Activated CD8-positive, alpha-beta memory T cell treated with anti-CD3 and anti-CD28 coated beads for 1 hour (primary cell): ENCODE measurements at places on chromosomes 11 and 22.

GRCh38 chr11:46347637-46348311 is 511 bp downstream of the DGKZ start:
- DNase-seq = no peak

DNA sequence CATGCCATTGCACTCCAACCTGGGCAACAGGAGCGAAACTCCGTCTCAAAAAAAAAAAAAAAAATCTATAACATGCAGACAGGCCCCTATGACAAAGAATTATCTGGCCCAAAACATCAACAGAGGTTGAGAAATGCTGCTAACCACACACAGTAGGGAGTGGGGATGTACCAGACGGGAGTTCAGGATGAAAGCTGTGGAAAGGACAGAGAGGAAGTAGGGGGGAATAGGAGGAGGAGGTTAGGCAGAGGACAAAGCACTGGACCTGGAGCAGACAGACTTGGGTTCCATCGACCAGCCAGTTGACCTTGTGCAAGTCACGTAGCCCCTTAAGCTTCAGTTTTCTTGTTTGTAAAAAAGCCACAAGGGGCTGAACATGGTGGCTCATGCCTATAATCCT is 12.5 kb downstream of the LRP4 start:
- DNase-seq = no peak

DNA sequence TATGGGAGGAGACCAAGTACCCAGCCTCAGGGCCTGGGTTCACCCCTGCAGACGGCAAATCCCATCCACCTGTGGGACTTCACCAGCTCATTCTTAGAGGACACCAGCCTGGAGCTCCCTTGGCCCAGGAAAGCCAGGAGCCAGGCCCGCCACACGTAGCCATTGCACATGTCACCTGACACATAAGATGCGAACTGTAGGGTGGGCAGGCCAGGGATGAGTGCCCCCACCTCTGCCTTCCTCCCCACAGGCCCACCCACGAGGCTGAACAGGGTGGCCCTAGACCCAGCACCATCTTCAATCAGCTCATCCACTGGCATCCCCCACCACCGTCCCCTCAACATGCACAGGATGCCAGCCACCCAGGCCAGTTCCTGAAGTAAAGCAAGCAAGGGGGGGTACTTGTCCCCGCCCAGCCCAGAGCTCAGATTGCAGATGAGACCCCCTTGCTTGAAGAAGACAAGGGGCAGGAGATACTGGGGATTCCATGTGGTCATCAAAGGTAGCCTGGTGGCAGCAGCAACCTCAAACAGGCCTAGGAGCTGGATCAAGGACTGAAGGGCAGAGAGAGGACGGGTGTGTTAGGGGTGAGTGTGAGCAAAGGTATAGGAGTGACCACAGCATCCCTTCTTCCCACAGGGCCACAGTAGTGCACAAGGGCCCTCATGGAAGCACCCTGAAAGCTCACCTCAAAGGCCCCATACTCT is 45.6 kb downstream of the IGLL5 start:
- no peak for DNase-seq

- DNase-seq = no peak
Observed at GRCh38 chr22:45574069-45574703, 71.5 kb downstream of the FBLN1 start.

DNA sequence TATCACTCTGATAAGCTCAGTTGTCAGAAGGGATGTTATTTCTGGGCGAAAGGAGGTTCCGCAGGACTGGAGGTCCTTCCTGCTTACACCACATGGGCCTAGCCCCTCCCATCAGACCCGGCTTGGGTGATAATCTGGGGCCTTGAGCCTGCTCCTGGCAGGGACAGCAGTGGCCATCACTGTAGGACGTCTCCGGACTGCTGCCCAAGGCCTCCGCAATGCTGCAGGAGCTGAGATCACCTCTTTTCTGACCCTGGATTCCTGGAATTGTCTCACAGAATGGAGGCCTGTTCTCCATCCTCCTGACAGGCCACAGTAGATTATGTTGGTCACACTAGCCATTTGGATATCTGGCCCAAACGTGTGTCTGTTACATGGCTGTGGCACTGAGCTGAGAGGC is 9.2 kb upstream of the BIK start:
- no peak for DNase-seq

GRCh38 chr11:8314916-8315315 is 51.2 kb upstream of the LMO1 start:
- DNase-seq = no peak

- no peak for DNase-seq
Observed at GRCh38 chr11:125081098-125081798, 18.1 kb downstream of the SLC37A2 start.

- no peak for DNase-seq
Observed at GRCh38 chr11:102026959-102027358, 20.3 kb upstream of the CFAP300 start.

- no peak for DNase-seq
Observed at GRCh38 chr22:22086501-22087158, 104.0 kb upstream of the TOP3B start.

GRCh38 chr11:115466122-115466521 is 38.1 kb downstream of the CADM1 start:
- DNase-seq = no peak

GRCh38 chr11:1763336-1763795 is 361 bp downstream of the CTSD start:
- no peak for DNase-seq

GRCh38 chr11:60303661-60304060 is 23.2 kb downstream of the MS4A4A start:
- no peak for DNase-seq

DNA sequence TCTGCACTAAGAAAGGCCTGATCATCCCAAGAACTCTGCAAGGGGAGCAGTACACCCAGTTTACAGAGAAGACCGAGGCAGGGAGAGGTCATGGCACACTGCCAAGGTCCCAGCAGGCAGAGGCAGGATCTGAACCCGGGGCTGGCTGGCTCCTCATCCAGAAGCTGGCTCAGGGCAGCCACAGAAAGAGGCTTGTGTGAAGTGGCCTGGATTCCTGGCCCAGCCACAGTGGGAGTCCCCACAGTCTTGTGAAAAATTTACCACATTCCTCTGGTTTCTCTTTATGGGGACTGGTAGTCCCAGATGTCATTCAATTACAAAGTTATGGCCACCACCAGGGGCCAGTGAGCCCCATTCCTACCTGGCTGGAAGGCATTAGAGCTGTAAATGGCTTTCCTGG is 440.5 kb downstream of the MIAT start:
- no peak for DNase-seq

DNA sequence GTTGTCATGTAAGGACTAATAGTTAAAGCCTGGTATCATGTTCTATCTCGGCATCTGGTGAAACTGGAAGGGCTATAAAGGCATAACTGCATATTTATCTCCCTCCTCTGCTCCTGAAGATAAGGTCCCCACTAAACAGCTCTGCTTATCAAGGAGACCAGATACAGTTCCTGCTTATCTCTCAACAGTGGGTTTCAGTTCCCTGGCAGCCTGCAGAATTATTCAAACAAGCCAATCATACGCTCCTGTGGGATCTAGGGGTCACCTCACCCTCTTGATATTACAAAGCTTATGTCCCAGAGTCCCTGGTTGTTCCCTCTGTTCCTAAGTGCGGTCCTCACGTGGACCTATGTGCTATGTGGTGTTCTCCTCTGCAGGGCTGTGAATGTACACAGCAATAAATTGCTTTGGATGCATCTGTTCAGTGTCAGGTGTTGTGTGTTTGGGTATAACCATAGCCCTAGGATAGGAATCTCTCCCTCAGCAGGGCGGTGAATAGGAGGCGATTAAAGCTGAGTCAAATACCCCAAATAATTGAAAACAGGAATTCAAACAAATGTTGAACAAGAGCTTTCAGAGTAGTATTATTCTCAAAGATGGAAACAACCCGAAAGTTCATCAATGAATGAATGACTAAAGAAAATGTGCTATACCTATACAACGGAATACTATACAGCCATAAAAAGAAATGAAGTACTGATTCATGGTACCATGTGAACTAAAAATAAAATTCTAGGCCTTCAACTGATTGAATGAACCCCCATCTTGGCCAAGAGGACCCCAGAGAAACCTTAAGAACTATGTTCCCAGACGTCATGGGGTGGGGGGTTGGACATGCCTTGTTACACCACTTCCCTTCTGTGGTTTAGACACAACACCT is 3.1 kb upstream of the OOSP4A start:
- no peak for DNase-seq

- no peak for DNase-seq
Observed at GRCh38 chr11:109000531-109000930, 335.7 kb downstream of the DDX10 start.

DNA sequence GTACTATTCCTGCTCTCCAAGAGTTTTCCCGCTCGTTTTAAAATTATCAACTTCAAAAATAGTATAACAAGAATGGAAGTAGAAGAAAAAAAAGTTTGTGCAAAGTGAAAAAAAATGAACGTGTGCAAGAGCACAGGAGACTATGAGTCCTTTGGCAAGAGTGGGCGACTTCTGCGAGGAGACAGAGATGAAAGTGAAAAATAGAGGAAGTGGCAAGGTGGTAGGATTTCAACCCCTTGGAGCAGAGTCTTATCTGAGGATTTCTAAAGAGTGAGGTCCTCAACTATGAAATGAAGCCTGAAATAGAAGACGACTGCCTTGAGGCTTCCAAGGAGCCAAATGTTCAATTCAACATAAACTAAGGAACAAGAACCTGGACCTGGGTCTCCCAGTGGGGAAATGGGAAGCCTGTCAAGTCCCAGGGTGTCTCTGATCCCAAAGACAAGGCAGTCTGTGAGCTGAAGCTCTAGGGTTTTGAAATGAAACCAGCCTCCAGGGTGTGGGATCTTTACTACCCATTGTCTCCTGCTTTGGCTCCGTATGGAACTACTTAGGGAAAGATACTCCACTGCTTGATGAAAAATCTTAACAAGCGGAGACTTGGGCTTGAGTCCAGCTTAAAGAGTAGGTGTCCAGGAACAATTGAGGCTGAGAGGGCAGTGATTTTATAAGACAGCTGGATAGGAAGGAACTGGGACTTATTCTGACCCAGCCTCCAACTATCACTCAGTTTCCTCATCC is 4.8 kb downstream of the P4HA3 start:
- DNase-seq = no peak

DNA sequence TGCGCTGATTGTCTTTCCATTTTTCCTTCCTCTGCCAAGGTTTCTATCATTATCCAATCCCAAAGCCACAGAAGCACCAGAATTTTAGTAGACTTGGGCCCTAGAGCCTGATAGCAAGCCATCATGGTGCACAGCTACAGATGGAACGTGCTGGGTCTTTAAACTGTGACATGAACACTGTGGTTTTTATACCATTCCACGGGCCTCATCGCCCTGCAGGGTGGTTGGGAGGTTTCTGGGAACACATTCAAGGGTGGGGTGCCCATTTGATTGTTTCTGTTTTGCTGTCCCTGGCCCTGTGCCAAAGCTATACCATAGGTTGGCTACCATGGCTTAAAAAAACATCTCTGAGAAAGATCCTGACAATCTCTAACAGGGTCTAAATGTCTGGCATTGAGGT is 151.9 kb downstream of the CACNA1I start:
- DNase-seq = no peak
